ENCODE measurements at places on chromosomes 1 and 21. TPM values are rescaled to one million over a fixed set of nuclear protein-coding genes. Genes with fewer than 3 reads are reported as not detected.

The WDR64 gene
- not detected for total RNA-seq

The KRTAP19-3 gene
- not detected for total RNA-seq

The MRPL20 gene
- 175 TPM for total RNA-seq

The FAM72A gene
- total RNA-seq, result 0.57 TPM

The TEX38 gene
- not detected for total RNA-seq

The CFAP57 gene
- not detected for total RNA-seq

The IVL gene
- total RNA-seq, result not detected

The RPE65 gene
- total RNA-seq, result not detected

The GNL2 gene
- 25.1 TPM for total RNA-seq

The TMPRSS15 gene
- not detected for total RNA-seq

The KRTAP11-1 gene
- not detected for total RNA-seq

The VSIG8 gene
- total RNA-seq, result not detected

The HSD11B1 gene
- total RNA-seq, result 5.0 TPM

The USH2A gene
- under 0.01 TPM for total RNA-seq

The TSACC gene
- total RNA-seq, result not detected

The PHACTR4 gene
- total RNA-seq, result 29.8 TPM

The KRTAP10-10 gene
- total RNA-seq, result not detected

The ZNF281 gene
- total RNA-seq, result 10.4 TPM

The OR2W3 gene
- 0.83 TPM for total RNA-seq

The COL8A2 gene
- total RNA-seq, result 20.7 TPM

The TIE1 gene
- 51.1 TPM for total RNA-seq

The SYT2 gene
- total RNA-seq, result 0.19 TPM

The AUNIP gene
- total RNA-seq, result not detected

The CHAF1B gene
- total RNA-seq, result 0.83 TPM

The DHCR24 gene
- total RNA-seq, result 10.8 TPM

The AMY1B gene
- total RNA-seq, result not detected

The CD164L2 gene
- total RNA-seq, result not detected

The COL11A1 gene
- total RNA-seq, result not detected

The CLDN17 gene
- total RNA-seq, result not detected
